ENCODE measurements at places on chromosomes 5 and 9. TPM values are rescaled to one million over a fixed set of nuclear protein-coding genes. Genes with fewer than 3 reads are reported as not detected.

GRCh38 chr5:116528519-116529234 lies 45.9 kb downstream of the SEMA6A start:
- no peak for DNase-seq

DNA sequence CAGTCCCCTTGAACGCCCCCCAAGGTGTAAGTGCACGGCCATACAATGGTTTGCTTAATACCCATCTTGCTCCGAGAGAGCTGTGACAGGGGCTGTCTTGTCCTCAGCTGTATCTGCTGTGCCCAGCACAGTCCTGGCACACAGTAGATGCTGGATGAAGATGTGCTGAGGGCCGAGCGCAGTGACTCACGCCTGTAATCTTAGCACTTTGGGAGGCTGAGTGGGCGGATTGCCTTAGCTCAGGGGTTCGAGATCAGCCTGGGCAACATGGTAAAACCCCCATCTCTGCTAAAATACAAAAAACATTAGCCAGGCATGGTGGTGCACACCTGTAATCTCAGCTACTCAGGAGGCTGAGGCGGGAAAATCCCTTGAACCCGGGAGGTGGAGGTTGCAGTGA lies 53.6 kb downstream of the C9orf50 start:
- no peak for DNase-seq

DNA sequence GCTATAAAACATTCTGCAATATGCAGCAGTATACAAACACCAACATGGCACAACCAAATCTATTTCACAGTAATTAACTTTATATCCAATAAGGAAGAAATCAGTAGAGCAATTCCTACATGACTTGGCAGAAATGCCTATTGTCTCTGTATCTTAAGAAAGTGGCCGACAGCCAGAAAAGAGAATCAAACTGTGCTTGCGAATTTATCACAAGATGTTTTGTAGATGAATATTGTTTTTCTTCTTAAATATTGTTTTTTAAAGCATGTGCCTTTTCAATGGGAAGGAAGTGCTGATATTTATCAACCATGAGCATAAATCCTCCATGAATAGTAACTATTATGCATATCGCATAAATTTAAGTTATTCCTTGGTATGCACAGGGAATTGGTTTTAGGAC lies 501.7 kb upstream of the DMAC1 start:
- DNase-seq: no peak

DNA sequence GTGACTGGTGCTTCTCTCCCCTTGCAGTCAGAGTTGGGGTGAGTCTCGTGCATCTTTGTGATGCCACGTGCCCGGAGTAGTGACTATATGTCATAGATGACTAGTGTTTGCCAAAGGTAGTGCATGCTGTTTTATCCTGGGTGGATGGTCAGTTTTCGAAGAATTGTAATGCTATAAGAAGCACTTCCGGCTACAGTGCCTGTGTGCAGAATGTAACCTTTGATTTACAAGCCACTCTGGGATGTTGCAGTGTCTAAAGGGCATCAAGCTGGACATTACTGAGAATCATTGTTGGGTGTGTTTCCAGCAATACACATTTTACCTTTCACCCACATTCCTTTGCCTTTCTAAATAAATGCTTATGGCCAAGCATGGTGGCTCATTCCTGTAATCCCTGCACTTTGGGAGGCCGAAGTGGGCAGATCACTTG lies 16.7 kb downstream of the MVB12B start:
- no peak for DNase-seq

DNA sequence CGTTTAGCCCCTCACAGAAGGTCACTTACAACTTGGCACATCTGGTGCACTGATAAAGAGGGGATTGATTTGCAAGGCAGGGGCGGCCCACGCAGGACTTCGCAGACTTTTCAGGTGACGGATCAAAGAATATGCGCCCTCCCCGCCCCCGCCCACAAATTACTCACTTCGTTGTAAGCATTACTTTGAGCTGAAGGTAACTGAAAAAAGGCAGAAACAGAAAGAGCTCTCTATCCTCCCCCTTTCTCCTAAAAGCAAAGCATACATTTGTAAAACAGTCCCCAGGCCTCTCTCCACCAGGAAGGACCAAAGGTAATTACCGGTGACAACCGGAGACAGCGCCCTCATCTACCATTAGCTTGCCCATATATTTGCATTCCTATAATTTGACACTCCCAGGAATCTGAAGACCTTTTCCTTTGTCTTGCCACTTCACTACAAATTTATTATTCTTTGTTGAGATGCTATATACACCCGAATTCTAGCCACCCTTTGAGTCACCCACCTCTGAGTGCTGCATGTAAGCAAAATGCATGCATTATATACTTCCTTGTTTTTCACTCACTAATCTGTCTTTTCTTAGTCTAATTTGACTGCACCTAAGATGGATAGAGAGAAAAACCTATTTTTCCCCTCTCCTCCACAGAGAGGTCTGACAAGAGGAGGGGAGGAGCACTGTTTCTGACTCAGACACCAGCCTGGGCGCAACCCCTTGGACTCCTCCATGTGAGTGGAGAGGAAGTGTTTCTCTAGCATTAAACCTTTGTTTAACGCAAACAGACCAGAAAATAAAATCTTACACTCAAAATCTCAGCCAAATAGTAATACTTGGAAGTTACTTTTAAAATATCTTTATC lies 74.7 kb upstream of the SPIN1 start:
- DNase-seq: no peak

GRCh38 chr5:67606586-67606947 lies 410.0 kb upstream of the CD180 start:
- DNase-seq: no peak

DNA sequence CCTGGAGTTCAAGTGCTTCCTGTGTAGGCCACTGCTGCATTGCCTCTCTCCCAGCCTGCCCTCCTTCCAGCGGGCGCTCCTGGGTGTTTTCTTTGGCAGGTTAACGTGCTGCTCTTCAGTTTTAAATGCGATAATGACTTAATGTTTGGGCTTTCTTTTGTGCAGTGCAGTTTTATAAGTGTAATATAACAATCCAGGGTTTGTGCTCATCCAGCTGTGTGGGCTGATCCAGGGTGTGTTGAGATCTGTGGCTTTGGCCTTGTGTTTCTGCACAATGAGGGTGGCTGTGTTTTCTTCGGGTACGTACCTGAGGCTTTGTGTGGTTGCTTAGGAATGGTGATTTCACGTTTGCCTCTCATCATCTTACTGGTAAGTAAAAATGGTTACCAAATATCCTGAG lies 50.6 kb downstream of the PCSK5 start:
- DNase-seq: no peak

GRCh38 chr5:57745029-57745428 lies 262.4 kb upstream of the ACTBL2 start:
- no peak for DNase-seq

- DNase-seq: no peak
Observed at GRCh38 chr9:126490871-126491567, 122.7 kb upstream of the LMX1B start.

- no peak for DNase-seq
Observed at GRCh38 chr5:75727931-75728330, 10.7 kb upstream of the POC5 start.

Gene LRRC19
- total RNA-seq: not detected

- no peak for DNase-seq
Observed at GRCh38 chr5:50320131-50320749, 120.8 kb downstream of the EMB start.

Gene WASHC1
- 22.7 TPM for total RNA-seq
